Left renal cortex interstitium (tissue), 4 donors: ENCODE measurements at places on chromosomes 3 and 15. TPM values are rescaled to one million over a fixed set of nuclear protein-coding genes. Genes with fewer than 3 reads are reported as not detected.

- DNase-seq, result no peak
These were observed 8.8 kb downstream of the TYRO3 start for GRCh38 chr15:41567862-41568261.

DNA sequence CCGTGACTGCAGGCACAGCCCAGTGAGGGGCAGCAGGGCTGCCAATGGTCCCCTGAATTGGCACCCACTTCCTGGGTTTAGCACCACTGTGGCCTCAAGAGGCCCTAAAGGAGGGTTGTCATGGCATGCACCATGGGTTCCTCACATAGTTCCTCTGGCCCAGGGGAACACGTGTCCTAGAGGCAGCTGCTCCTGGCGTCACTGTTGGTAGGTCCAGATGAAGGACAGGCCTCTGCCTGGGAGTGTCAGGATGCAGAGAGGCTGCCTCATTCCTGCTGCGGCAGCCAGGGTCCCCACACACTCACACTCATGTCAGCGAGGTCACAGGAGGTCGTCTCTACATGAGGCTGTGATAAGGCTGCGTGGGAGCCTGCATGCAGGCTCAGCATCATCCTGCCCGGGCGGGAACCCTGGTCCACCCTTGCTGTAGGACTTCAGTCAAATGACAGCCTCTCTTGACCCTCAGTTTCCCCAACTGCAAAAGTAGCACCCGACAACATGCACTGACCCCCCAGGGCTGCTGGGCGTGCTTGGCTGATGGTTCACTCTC is 26.1 kb upstream of the SFMBT1 start:
- no peak for DNase-seq

DNA sequence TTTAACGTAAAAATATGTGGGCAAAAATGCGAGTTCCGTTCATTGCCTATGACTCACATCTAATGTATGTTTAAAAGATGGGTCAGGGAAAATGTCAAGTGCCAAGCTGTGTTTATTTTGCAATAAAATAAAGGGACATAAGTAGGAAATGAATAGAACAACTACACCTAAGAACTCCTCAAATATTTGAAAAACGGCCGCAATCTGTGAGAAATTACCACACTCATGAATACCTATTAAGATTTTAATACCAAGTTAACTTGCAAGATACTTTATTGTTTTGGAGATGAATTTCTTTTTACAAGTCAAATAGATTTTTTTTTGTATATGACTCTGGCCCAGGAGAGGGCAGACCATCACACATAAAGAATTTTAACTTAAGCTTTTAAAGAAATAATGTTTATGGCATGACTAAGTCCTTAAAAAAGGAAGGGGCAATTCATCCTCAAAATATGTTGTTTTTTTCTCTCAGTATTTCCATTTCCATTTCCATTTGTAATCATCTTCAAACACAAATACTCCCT is 152.7 kb downstream of the SUCNR1 start:
- no peak for DNase-seq

- no peak for DNase-seq
These were observed 125.8 kb downstream of the ERC2 start for GRCh38 chr3:56342475-56342874.

GRCh38 chr15:98876451-98877369 is 130.9 kb downstream of the PGPEP1L start:
- no peak for DNase-seq

- DNase-seq, result no peak
These were observed 94.9 kb downstream of the ERC2 start for GRCh38 chr3:56373386-56373785.

- DNase-seq, result no peak
These were observed 8.7 kb upstream of the ZNF589 start for GRCh38 chr3:48232232-48232631.

Gene LRRIQ4
- 0.17 TPM for polyA plus RNA-seq

Gene CLEC3B
- polyA plus RNA-seq, result 21.1 TPM

Gene SAMD7
- polyA plus RNA-seq, result not detected

Gene SENP8
- 6.4 TPM for polyA plus RNA-seq

Gene GRAMD1C
- polyA plus RNA-seq, result 33.5 TPM
